ENCODE measurements at places on chromosomes 6 and 20.

- DNase-seq, result no peak
Observed at GRCh38 chr6:5046430-5046829, 38.7 kb upstream of the PPP1R3G start.

- no peak for DNase-seq
Observed at GRCh38 chr20:53921443-53921973, 148.9 kb downstream of the BCAS1 start.

GRCh38 chr6:151071295-151071694, 168.5 kb upstream of the AKAP12 start:
- DNase-seq, result no peak

GRCh38 chr6:116948533-116949304, 71.7 kb downstream of the RFX6 start:
- no peak for DNase-seq

DNA sequence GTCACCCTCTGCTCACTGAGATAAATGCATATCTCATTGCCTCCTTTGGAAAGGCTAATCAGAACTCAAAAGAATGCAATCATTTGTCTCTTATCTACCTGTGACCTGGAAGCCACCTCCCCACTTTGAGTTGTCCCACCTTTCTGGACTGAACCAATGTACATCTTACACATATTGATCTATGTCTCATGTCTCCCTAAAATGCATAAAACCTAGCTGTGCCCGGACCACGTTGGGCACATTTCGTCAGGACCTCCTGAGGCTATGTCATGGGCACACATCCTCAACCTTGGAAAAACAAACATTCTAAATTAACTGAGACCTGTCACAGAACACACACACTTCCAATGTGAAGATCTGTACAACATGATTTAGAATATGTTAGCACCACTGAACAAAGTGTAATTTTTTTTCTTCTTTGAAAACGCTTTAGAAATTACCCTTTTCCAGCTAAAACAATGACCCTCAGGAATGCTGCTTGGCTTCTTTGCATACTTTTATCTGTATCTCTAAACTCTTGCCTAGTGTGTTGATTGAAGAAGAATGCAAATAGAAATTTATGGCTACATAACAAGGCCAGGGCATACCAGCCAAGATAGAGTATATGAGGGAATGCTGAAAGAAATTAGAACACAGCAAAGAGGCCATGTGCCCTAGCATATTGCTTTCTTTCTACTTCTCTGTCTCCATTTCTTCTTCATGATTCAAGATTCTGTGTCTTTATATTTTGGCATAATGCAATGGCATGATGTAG, 84.6 kb upstream of the DST start:
- DNase-seq, result no peak

Data from occipital lobe (tissue), 3 donors.